ENCODE measurements at places on chromosomes 13 and 19.

- DNase-seq: no peak
These were observed 16.0 kb downstream of the PIP5K1C start for GRCh38 chr19:3684054-3684816.

GRCh38 chr19:48705431-48705830 is 9.7 kb downstream of the FUT2 start:
- no peak for DNase-seq

DNA sequence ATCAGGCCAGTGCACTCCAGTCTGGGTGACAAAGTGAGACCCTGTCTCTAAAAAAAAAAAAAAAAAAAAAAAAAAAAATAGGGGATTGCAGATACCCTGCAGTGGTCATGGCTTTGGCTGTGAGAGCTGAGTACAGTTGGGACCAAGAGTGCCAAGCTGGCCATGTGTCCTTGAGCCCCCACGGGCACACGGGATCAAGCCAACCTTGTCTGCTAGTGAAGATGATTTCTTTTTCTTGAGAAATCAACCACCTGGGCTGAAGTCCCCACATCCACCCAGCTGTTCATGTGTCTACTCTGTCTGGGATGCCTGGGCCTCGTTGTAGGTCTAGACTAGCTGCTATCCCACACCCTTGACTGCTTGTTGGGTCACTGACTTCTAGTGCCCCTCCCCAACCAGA is 34.0 kb downstream of the CERS4 start:
- DNase-seq: no peak

- no peak for DNase-seq
These were observed 67.6 kb downstream of the PIBF1 start for GRCh38 chr13:72849571-72849970.

GRCh38 chr19:19077103-19077502 is 13.3 kb downstream of the SLC25A42 start:
- no peak for DNase-seq

GRCh38 chr19:27858981-27859581 is 1353.9 kb downstream of the UQCRFS1 start:
- DNase-seq: no peak

DNA sequence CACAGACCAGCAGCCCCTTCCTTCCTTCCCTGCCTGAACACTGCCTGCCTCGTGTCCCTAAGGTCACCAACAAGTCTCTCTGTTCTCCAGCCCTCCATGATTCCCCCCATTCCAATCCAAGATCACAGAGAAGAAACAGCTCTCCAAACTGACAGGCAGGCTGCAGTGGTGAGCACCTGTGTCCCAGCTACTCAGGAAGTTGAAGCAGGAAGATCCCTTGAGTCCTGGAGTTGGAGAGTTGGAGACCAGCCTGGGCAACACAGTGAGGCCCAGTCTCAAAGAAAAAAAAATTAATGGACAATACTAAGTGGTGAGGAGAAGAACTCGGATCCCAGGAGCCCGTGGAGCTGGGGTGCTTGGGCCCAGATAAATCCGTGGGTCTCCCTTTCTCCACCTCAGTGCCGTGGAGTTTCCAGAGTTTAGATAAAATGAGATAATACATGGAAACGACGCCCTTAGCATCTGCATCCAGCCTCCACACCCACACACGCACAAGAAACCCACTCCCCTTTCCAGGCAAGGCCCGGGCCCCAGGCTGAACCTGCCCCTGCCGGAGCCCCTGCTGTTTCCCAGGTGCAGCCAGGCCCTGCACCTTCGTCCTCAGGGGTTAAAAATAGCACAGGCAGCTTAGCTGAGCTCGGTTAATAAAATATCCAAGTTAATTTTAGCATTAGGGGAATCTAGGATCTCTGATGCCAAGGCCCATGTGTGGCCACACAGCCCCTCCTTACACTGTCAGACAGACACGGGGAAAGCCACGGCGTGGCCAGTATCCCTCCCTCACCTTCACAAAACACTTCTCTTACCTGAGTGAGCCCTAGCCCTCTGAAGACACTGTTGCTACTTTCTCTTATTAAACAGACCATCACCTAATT is 4.7 kb downstream of the RASA3 start:
- no peak for DNase-seq

DNA sequence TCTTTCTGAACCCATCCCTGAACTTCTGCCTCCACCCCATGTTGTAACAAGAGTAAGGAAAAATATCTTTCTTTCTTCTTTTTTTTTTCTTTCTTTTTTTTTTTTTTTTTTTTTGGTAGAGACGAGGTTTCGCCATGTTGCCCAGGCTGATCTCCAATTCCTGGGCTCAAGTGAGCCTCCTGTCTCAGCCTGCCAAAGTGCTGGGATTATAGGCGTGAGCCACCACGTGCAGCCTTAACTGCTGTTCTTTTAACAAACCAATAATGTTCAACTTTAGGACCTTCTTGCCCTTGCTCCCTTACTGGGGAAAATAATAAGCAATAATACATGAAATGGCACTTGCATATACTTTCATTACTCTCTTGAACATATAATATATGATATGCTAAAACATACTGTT is 19.6 kb downstream of the GPR183 start:
- DNase-seq: no peak

- DNase-seq: no peak
These were observed 105.5 kb downstream of the TNFSF13B start for GRCh38 chr13:108375034-108375433.

- DNase-seq: no peak
These were observed 76.2 kb upstream of the TNFSF11 start for GRCh38 chr13:42497798-42498197.

DNA sequence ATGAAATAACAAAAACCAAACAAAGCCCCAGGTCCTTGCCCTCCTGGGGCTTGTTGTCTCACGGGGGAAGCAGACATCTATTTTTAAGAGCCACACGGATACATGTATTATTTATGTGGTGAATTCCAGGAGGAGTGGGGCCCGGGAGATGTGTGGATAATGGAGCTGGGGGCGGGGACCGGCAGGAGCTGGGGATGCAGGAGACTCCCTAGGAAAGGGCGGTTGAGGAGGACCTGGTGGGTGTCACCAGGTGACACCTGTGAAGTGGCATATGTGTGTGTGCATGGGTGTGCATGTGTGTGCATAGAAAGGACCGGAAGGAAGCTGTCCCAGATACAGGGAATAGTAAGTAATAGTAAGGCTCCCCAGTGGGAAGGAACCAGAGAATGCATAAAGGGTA is 148.9 kb downstream of the URI1 start:
- no peak for DNase-seq

DNA sequence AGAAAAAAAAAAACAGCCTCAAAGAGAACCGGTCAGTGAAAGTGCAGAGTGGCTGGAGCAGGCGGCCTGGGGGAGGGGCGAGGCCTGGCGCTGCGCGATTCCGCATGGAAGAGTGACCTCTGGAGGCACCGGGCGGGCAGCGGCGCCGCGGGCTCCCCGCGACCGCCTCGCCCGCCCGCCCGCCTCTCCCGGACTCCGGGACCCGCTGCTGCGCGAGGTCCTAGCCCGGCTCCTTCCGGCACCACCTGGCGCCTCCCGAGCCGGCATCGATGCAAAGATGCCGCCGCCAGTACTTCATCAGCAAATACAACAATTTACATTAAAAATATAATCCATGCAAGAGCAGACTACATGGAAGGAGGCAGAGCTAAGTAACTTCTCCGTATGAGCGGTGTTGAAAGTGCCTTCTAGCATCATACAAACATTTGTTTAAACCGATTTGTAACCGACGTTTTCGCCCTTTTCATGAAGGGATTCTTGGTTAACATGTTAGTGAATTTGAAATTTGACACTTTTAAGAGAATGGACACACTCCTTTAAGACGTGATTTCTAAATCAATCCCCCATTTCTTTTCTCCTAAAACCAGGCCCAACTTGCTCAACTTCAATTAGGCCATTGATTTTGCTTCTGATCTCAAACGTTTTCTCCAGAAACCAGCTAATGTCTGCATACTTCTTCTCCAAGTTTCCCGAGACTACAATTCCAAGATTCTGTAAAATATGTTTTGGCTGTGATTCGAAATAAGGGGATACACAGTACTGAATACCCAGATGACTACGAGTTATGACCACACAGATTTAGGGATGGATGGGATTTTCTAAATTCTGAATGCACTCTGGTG is 2.1 kb downstream of the EFNB2 start:
- DNase-seq: peak; percentile 91

- no peak for DNase-seq
These were observed 710.3 kb upstream of the SLITRK5 start for GRCh38 chr13:86960876-86961275.

- no peak for DNase-seq
These were observed 1.5 kb upstream of the EHD2 start for GRCh38 chr19:47711652-47712242.

- DNase-seq: no peak
These were observed 5.2 kb upstream of the MLNR start for GRCh38 chr13:49214917-49215376.

DNA sequence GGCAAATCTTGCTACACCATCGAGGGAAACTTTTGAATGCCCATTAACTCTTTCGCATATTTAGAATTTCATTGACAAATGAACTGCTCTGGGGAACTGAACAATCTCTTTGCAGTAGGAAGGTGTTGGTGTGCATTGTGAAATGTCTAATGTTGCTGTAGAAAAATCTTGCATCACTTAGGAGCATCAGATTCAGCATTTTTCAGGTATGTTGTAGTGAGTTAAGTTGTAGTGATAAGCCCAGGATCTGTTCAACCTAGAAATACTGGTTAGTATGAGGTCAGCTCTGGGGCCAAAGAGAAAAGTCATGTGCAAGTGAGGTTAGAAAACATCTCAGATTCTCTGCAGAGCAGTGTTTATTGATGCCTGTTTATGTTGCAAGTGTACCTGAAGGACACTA is 4.1 kb downstream of the FRY start:
- no peak for DNase-seq

- DNase-seq: no peak
These were observed 103.1 kb upstream of the UBL3 start for GRCh38 chr13:29953542-29953941.

DNA sequence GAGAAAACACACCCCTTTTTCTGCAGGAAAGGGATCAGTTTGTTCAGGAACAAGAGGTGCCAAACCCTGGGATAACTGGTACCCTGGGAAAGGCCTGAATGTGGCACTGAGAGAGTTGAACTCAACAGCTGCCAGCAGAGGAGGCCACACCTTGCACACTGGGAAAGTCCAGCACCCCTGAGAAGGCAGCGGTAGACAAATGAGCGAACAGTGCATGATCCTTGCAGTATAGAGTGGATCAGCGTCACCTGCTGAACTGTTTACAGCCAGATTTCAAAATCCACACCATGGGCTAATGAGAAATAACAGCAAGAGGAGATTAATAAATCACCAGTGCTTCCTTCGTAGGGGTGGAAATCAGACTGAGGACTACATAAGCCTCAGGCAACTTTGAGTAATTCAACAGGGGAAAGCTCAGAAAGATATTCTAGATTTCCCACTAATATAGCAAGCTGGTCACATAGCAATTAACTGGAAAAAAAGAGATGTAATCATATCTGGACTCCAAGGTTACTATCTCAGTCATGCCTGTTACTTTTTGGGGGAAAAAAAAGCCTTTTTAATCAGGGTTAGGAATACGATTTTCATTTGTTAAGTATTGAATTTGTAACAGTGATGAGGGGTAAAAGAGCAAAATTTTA is 52.0 kb downstream of the DCT start:
- DNase-seq: no peak

DNA sequence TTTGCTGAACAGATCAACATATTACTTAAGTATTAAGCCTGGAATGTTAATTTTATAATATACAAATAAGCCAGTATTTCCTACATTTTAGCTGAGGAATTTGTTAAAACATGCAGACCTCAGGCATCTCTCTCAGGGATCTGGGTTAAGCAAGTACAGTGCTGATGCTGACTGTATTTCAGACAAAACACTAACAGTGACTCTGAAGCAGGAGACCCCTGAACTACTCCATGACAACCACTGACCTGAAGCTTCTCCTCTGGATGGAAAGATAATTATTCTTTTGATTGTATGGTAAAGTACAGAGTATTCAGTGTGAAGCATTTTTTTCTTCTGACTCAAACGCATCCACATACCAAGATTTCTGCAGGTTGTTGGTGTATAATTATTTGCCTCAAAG is 680.8 kb downstream of the LIG4 start:
- no peak for DNase-seq

GRCh38 chr19:29467824-29468401 is 57.9 kb upstream of the VSTM2B start:
- no peak for DNase-seq

DNA sequence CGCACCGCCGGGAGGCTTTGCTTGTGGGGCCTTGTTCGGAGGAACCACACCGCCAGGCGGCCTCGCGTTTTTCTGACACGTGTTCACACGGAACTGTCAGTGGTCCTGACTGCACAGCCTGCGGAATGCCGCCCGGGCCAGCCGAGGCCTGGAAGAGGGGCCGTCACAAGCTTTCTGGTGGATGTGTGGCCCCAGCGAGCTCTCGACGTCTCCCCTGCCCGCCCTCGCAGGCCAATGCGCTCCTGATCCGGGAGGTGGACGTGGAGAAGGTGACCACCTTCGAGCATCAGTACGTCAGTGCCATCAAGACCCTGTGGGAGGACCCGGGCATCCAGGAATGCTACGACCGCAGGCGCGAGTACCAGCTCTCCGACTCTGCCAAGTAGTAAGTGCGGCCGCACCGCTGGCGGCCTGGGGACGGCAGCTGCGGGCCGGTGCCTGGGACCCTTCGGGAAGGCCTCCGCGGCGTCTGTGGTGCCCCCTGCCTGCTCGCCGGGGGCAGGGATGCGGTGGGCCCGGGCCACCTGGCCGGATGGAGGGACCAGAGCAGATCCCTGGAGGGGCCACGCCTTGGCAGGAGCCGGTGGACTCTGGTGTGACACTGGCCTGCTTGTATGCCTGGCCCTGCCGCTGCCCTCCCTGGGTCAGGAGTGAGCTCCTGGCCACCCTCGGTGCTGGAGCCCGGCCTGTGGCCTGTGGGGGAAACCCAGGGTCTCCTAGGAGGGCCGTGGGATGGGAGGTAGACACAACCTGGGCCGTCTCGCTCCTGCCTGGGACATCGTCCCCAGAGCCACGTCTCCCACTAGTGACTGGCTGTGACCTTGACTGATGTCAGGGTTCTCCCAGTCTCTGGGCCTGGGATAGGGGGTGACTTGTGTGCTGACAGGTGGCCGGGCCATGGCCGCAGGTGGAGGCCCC is 19.2 kb downstream of the GNA11 start:
- no peak for DNase-seq

DNA sequence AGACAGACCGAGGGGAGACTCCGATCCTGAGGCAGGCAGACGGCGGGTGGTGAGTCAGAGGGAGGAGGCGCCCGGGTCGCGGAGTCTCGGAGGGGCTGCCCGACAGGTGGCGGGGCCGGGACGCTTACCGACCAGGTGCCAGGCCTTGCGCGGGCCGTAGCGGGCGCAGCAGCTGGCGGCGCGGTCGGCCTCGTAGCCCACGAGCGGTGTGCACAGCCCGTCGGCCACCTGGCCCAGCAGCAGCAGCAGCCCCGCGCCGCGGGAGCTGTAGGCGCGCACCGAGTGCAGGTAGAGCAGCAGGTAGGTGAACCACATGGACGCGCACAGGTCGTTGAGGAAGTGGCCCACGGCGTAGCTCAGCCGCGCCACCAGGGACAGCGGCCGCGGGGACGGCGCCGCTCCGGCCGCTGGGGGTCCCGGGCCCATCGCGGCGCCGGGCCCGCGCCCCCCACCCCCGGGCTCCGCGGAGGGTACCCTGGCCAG is 367 bp downstream of the MFSD12 start:
- DNase-seq: no peak

GRCh38 chr19:4979211-4979807 is 10.4 kb downstream of the KDM4B start:
- DNase-seq: no peak

- no peak for DNase-seq
These were observed 12.0 kb downstream of the DLEU7 start for GRCh38 chr13:50831512-50831911.

- no peak for DNase-seq
These were observed 3.9 kb downstream of the RANBP3 start for GRCh38 chr19:5973867-5974635.
